T-helper 17 cell (primary cell): ENCODE measurements at places on chromosomes 6 and 20. TPM values are rescaled to one million over a fixed set of nuclear protein-coding genes. Genes with fewer than 3 reads are reported as not detected.

DNA sequence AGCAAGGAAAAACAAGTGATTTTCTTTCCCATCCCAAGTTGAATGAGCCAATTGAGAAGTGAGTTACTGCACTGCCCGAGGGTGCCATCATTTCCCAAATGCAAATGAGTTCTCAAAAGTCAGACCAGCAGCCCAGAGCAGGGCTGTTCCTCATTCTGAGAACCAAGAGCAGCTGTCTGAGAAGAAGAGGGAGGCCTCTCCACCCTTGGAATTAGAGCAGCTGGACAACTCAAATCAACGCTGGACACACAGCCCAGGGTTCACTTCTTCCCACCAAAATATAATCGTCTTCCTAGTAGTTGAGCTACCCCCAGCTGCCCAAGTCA is 4.6 kb upstream of the PREX1 start:
- peaks cover 26% of the 10 kb centered on the region for H3K4me1 ChIP-seq
- H3K36me3 ChIP-seq: no peaks in the 10 kb centered on the region
- no peaks in the 10 kb centered on the region for H3K27me3 ChIP-seq
- DNase-seq: no peak
- H3K4me3 ChIP-seq: no peak overlapping the region
- H3K27ac ChIP-seq: peak overlapping the region; percentile 41

GRCh38 chr6:119575721-119576120 is 226.2 kb upstream of the MAN1A1 start:
- no peak overlapping the region for H3K4me3 ChIP-seq
- H3K4me1 ChIP-seq: no peaks in the 10 kb centered on the region
- no peak overlapping the region for H3K27ac ChIP-seq
- H3K36me3 ChIP-seq: peaks cover 2% of the 10 kb centered on the region
- DNase-seq: no peak

DNA sequence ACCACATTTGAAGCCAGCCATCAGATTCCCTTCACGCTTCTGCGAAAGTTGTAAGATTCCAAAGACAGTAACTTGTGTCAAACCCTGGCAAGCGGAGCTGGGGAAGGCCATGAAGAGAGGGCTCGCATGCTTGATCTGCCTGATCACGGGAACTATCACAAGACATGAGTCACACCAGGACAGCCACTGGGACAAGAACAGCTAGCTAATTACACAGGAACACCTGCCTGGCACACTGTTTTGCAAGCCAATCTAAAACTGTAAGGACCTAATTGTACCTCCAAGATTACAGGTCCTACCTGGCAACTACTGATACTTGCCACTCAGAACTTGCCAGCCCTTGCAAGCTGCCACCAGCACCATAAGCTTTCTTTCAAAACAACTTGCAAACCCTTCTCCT is 289.3 kb downstream of the KIF16B start:
- no peak overlapping the region for H3K27ac ChIP-seq
- H3K4me3 ChIP-seq: no peak overlapping the region
- peaks cover 6% of the 10 kb centered on the region for H3K36me3 ChIP-seq
- no peaks in the 10 kb centered on the region for H3K4me1 ChIP-seq
- H3K27me3 ChIP-seq: no peaks in the 10 kb centered on the region

DNA sequence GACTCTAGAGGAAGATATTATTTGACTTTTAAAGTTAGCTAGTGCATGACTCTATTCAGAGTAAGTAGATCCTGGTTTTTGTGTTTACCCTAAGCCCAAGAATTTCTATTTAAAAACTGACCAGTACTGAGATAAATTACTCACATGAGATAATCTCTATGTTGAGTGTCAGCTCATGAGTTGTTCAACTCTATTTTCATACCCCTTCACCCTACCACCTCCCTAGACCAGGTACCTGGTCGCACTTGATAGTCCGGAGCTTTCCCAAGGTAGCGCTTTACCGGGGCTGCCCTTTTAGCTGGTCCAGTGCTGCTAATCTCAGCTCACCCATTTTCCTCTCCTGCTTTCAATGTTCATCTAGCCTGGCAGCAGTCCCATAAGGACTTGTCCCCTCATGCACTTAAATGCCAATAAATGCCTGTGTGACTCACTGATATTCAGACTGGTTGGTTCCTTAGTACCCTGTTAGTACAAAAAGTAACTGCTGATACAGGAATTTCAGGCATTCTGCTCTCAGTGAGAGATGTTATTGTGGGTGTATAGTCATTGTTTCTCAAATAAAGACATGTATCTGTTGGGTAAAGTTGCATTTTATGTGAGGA is 503.9 kb downstream of the ADGRB3 start:
- H3K27me3 ChIP-seq: no peaks in the 10 kb centered on the region
- no peaks in the 10 kb centered on the region for H3K36me3 ChIP-seq
- no peak for DNase-seq
- no peaks in the 10 kb centered on the region for H3K4me1 ChIP-seq
- H3K4me3 ChIP-seq: no peak overlapping the region

DNA sequence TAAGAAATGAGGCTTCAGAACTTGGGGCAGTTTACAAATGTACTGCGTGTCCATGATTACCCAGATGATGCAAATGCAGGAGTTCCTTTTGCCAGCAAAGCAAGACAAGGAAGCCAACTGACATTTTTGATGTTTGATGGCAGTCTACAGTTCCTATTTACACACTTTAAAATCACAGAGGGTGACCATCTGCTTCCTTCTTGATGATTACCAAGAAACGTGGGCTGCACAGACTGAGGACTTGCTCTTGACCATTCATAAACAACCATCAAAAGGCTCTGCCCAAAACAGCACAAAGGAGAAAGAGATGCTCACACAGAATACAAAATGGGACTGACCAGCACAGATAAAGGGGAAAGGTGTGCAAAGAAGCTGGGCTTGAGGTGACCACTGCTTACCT is 79.8 kb upstream of the TRAF3IP2 start:
- H3K36me3 ChIP-seq: peaks cover 21% of the 10 kb centered on the region
- no peaks in the 10 kb centered on the region for H3K27me3 ChIP-seq
- peak overlapping the region; percentile 98 for H3K27ac ChIP-seq
- no peak for DNase-seq
- H3K4me3 ChIP-seq: no peak overlapping the region

MDFI gene
- total RNA-seq: not detected

DNA sequence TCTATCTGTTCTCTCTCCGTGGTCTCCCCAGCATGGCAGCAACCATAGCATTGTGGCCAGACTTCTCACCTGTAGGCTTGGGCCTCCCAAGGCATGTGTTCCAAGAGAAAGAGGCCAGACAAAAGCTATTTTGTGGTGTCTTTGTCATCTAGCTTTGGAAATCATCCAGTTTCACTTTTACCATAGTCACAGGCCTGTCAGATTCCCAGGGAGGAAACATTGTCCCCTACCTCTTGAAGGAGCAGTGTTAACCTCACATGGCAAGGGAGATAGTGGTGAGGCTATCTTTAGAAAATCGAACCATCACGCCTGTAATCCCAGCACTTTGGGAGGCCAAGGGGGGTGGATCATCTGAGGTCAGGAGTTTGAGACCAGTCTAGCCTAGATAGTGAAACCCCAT is 42.3 kb upstream of the RALGAPA2 start:
- H3K27me3 ChIP-seq: peaks cover 22% of the 10 kb centered on the region
- H3K4me1 ChIP-seq: peaks cover 3% of the 10 kb centered on the region
- H3K27ac ChIP-seq: no peak overlapping the region
- no peak overlapping the region for H3K4me3 ChIP-seq

GRCh38 chr20:34940081-34940481 is 15.5 kb downstream of the GSS start:
- peaks cover 8% of the 10 kb centered on the region for H3K36me3 ChIP-seq
- H3K4me3 ChIP-seq: no peak overlapping the region
- no peak overlapping the region for H3K27ac ChIP-seq

LHFPL5 gene
- total RNA-seq: not detected

DNA sequence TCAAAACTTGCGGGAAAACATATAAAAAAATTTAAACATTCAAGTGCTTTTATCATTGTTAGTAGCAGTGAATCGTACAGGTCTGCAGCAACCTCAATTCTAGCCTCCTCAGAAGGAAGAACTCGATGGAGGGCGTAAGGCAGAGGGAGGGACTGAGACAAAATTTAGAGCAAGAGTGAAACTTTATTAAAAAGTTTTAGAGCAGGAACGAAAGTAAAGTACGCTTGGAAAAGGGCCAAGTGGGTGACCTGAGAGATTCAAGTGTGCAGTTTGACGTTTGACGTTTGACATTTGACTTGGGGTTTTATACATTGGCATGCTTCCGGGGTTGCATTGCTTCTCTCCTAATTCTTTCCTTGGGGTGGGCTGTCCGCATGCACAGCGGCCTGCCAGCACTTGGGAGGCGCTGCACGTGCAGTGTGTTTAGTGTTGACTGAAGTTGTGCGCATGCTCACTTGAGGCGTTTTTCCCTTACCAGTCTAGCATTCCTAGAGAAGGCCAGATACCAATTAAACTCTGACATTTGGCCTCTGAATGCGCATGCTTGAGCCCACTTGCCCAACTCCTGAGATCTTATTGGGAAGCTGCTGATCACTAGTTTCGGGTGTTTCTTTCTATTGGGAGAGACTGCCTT is 82.6 kb downstream of the TBX18 start:
- no peak overlapping the region for H3K27ac ChIP-seq
- no peaks in the 10 kb centered on the region for H3K4me1 ChIP-seq
- no peak for DNase-seq
- H3K36me3 ChIP-seq: no peaks in the 10 kb centered on the region

CNR1 gene
- total RNA-seq: 0.07 TPM

KHDC1L gene
- total RNA-seq: not detected

- no peaks in the 10 kb centered on the region for H3K4me1 ChIP-seq
- peaks cover 2% of the 10 kb centered on the region for H3K36me3 ChIP-seq
- no peak for DNase-seq
These were observed 41.8 kb downstream of the BMP7 start for GRCh38 chr20:57224641-57225138.

DNA sequence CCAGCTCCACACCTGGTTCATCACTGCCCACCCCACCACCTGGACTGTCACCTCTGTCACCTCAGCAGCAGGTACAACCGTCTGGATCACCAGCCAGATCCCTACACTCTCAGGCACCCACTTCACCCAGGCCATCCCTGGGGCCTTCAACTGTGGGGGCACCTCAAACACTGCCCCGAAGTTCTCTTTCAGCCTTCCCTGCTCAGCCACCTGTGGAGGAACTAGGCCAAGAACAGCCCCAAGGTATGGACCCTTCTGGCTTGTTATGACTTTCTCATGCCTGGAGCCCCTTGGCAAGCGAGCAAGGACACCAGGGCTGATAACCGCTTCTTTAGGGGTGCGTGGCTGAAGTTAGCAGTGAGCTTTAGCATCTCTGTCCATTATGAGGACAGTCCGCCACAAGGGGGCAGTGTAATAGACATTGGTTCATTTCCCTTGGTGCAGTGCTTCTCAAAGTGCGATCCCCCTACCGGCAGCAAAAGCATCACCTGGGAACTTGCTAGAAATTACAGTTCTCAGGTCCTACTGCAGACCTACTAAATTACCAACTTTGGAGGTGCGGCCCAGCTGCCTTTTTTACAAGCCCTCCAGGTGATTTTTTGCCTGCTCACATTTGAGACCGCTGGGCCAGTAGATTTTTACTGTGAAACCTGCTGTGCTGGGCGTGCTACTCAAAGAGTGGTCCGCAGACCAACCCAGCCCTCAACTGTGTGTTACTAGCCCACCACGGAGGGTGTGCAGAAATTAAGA is 32.5 kb downstream of the PNPLA1 start:
- peaks cover 32% of the 10 kb centered on the region for H3K27me3 ChIP-seq
- H3K4me3 ChIP-seq: no peak overlapping the region
- H3K27ac ChIP-seq: no peak overlapping the region
- DNase-seq: peak; percentile 72
- peaks cover 10% of the 10 kb centered on the region for H3K4me1 ChIP-seq
- peaks cover 2% of the 10 kb centered on the region for H3K36me3 ChIP-seq

- no peak for DNase-seq
- H3K4me1 ChIP-seq: peaks cover 12% of the 10 kb centered on the region
- no peak overlapping the region for H3K27ac ChIP-seq
- no peak overlapping the region for H3K4me3 ChIP-seq
- no peaks in the 10 kb centered on the region for H3K36me3 ChIP-seq
These were observed 15.2 kb upstream of the MRPS18A start for GRCh38 chr6:43702534-43703440.

- no peaks in the 10 kb centered on the region for H3K36me3 ChIP-seq
- no peak overlapping the region for H3K4me3 ChIP-seq
- H3K27me3 ChIP-seq: peaks cover 12% of the 10 kb centered on the region
- no peaks in the 10 kb centered on the region for H3K4me1 ChIP-seq
- no peak overlapping the region for H3K27ac ChIP-seq
These were observed 168.1 kb upstream of the TOP1 start for GRCh38 chr20:40860487-40860902.

- H3K4me1 ChIP-seq: no peaks in the 10 kb centered on the region
- peaks cover 36% of the 10 kb centered on the region for H3K27me3 ChIP-seq
- H3K4me3 ChIP-seq: no peak overlapping the region
These were observed 112.4 kb upstream of the ATXN1 start for GRCh38 chr6:16873698-16874097.

GRCh38 chr20:16445482-16445881 is 127.8 kb downstream of the KIF16B start:
- peaks cover 5% of the 10 kb centered on the region for H3K4me1 ChIP-seq
- DNase-seq: no peak
- H3K27me3 ChIP-seq: no peaks in the 10 kb centered on the region
- H3K27ac ChIP-seq: no peak overlapping the region
- H3K4me3 ChIP-seq: no peak overlapping the region

DNA sequence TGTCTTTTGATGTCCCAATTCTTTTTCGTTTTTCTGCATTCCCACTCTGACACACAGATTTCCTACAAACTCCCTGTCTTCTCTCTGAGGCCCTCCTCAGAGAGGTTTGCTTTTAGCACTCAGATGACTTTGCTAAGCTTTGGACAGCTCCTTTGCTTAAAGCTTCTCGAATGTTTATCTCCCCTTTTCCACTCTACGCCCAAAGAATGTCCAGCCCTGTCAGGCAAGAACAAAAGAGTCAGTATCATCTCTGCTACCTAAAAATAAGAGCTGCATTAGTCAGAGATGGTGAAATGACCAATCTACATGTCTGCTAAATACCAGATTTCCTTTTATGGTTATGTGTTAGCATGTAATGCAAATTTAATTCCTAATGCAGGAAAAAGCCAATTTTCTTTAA is 56.8 kb downstream of the PREP start:
- H3K27ac ChIP-seq: no peak overlapping the region
- DNase-seq: no peak
- H3K36me3 ChIP-seq: peaks cover 8% of the 10 kb centered on the region
- H3K4me3 ChIP-seq: no peak overlapping the region

IL17F gene
- 0.35 TPM for total RNA-seq

TSBP1 gene
- total RNA-seq: not detected

DNA sequence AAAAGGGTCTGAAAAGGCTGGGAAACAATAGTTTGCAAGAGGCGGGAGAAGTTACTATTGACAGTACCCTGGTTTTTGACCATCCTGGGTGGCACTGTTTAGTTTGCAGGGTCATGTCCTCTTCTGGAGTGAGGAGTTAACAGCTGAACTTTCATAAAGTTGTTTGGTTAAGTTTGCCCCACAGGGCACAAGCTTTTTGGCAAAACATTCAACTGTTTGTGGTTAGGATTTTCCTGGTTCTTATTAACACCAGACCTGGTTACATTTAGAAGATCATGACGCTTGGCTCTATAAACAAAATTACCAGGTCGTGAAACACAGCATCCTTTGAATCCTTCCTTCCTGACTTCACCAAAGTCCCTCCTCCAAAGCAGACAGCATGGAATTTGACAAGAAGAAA is 106.1 kb downstream of the RIN2 start:
- peaks cover 2% of the 10 kb centered on the region for H3K36me3 ChIP-seq
- no peak overlapping the region for H3K4me3 ChIP-seq
- DNase-seq: no peak
- no peak overlapping the region for H3K27ac ChIP-seq
- no peaks in the 10 kb centered on the region for H3K4me1 ChIP-seq
- no peaks in the 10 kb centered on the region for H3K27me3 ChIP-seq

- H3K27ac ChIP-seq: peak overlapping the region; percentile 95
- peaks cover 43% of the 10 kb centered on the region for H3K4me1 ChIP-seq
- no peaks in the 10 kb centered on the region for H3K27me3 ChIP-seq
- H3K4me3 ChIP-seq: peak overlapping the region; percentile 83
These were observed 5.1 kb downstream of the RREB1 start for GRCh38 chr6:7112741-7113313.

DPPA5 gene
- not detected for total RNA-seq

MROH8 gene
- total RNA-seq: 1.1 TPM
